ENCODE measurements at places on chromosomes 4 and X.
A peak's percentile ranks its signal among the peaks of the same experiment; 100 is the strongest.

DNA sequence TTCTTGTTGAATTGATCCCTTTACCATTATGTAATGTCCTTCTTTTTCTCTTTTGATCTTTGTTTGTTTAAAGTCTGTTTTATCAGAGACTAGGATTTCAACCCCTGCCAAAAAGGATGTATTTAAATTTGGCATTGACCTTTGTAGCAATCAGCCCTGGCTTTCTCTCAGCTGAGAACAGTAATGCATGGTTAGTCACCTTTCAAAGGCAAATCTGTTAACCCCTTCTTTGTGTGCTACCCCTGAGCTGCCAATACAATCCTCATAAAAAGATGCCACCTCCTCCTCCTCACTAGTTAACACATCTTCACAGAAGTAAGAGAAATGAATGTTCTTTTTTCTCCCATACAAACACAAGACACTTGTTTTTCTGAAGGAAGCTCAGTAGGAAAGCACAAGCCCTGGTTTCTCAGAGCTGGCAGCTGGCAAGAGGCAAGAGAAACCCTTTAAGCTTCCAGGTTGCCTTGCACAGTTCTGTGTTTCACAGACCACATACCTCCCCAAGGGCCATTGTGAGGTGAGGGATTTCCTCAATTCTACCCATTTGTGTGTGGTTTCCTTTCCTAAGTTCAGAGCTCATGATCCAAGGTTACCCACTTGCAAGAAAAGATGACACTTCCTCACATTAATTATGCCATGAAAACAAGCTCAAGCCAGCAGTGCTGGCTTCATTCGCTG is 122.6 kb downstream of the RCHY1 start:
- no peak for DNase-seq

GRCh38 chr4:71333368-71333767 is 5.5 kb upstream of the SLC4A4 start:
- no peak for DNase-seq

GRCh38 chr4:91092398-91092980 is 965.3 kb downstream of the CCSER1 start:
- no peak for DNase-seq

DNA sequence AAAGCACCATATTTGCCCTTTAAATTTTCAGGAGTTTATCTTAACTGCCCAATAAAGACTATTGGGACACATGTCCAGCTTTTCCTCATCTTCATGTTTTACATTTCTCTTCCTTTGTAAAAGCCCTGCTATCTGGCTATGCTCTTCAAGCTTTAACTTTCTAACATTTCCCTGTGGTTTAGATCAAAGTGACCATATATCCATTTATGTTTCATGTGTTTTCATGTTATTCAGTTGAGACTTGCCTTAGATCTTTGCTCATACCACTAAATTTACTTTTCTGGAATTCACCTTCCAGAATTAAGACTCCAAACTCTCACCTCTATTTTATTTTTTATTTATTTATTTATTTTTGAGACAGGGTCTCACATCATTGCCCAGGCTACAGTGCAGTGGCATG is 78.5 kb downstream of the EFHC2 start:
- DNase-seq = no peak

GRCh38 chr4:113969709-113970334 is 9.6 kb downstream of the ARSJ start:
- DNase-seq = no peak

DNA sequence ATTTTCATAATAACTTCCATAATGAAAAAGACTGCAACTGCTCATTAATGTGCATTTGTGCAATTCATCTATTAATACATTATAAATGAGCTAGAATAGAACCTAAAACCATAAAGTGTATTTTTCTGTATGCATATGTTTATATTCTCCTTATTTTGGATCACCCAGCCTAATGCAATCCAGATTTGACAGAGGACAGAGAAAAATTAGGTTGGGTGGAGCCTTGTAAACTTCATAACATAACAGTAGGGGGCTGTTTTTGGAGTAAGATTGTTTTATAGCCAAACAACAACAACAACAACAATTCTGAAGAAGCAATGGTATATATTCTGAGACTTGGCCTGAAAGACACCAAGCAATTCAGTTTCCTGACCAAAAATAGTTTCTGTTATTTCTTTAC is 615.3 kb upstream of the SLIT2 start:
- DNase-seq = no peak

DNA sequence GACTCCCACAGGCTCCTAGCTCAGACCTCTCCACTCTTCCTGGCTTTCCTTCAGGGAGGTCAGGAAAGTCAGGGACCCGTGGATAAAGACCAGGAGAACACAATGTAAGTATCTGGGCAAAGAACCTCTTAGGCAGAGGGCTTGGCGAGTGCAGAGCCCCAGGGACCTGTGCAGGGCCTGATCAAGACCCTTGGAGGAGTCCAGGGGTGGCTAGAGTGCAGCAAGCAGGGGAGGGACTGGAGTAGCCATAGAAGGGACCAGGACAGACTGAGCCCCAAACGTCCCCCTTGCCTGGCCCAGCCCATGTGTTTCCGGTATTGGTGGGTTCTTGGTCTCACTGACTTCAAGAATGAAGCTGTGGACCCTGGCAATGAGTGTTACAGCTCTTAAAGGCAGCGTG is 5.9 kb upstream of the TNIP2 start:
- DNase-seq = no peak

GRCh38 chr4:46506876-46507275 is 116.9 kb upstream of the GABRA2 start:
- no peak for DNase-seq

DNA sequence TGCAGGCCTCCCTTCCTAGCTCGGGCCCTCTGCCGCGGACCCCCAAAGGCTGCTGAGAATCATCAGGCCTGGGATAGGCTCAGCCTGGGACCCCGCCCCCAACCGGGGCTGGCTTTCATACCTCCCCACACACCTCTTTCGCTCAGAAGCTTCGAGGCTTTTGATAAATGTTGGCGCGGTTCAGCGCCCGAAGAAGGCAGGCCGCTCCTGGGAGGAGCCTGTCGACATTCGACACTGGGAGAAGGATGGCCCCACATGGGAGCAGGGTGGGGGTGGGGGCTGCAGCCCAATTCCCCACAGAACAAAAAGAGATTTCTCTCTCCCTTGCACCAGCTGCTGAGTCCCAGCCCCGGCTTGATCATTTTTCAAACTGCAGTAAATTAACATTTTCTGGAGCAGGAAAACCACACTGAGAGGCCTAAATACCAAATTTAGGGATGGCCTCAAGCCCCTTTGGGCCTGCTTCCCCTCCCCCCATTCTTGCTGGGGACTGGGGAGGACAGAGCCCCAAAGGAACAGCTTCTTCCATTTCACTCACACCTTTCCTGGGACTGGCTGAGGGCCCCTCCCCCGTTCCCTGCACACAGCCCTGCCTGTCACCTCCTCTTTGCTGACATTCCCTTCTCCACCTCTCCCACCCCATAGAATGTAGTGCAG is 112.9 kb upstream of the PJA1 start:
- DNase-seq = no peak

GRCh38 chr4:30770049-30770549 is 49.9 kb downstream of the PCDH7 start:
- no peak for DNase-seq

DNA sequence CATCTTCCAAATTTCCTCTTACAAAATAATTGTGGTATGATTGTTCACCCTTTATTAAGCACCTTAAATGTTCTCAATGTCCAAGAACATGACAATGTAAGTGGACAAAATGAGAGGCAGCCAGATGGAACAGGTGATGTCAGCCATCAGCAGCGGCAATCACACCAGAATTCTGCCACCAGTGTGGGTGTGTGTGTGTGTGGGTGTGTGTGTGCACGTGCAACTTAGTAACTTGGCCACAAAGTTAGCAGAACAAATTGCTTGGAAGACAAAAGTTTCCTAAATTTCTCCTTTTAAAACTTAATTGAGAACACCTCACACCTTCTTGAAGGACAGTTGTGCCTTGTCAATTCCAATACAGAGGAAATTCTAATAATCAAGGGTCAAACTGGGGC is 18.7 kb downstream of the LNX1 start:
- no peak for DNase-seq

- no peak for DNase-seq
These were observed 31.2 kb downstream of the PRDM8 start for GRCh38 chr4:80228460-80228859.

DNA sequence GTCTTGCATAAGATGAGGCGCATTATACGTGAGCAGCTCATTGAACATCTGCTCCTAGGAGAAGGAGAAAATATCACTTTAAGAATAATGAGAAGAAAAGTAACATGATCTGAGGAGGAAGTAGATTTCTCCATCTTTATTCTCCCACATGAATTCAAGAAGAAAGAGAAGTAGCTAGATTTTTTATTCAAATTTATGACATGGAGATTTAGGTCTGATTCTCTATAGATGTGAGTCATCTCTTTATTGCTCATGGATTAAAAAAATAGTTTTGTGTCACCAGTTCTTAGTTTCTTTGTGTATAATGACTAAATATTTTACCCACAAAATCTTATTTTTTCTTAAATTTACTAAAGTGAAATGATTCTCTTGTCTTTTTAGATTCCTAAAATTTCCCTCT is 40.4 kb downstream of the HPGDS start:
- DNase-seq = peak; percentile 66

DNA sequence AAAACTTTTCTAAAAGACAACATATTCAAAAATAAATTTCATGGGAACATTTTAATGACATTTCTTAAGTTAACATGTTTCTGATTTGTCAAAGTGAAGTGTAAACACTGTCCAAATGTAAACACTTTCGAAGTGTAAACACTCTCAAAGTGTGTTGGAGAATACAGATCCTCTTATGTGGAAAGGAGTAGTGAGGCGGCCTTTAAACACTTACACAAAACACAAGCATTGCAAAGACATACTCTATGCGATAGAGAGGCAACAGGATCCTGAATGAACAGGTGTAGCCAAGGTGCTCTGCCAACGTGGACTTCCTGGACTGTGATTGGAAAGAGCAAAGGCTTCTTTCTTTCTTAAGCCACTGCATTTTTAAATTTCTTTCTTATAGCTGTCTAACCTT is 62.7 kb upstream of the PGM2 start:
- DNase-seq = no peak

DNA sequence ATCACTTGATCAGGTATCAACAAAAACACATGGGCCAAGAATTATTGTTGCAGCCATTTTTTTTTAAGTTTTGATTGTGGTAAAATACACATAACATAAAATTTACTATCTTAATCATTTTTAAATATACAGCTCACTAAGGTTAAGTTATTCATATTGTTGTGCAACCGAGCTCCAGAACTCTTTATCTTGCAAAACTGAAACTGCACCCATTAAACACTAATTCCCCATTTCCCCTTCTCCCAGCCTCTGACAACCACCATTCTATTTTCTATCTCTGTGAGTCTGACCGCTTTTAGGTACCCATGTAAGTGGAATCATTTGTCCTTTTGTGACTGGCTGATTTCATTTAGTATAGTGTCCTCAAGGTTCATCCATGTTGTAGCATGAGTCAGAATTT is 126.2 kb upstream of the NDP start:
- peak; percentile 55 for DNase-seq

- no peak for DNase-seq
These were observed 60.1 kb downstream of the TSC22D3 start for GRCh38 chrX:107715331-107716117.

- no peak for DNase-seq
These were observed 6.6 kb downstream of the NKX1-1 start for GRCh38 chr4:1399508-1400190.

GRCh38 chr4:90845777-90846176 is 718.6 kb downstream of the CCSER1 start:
- no peak for DNase-seq

DNA sequence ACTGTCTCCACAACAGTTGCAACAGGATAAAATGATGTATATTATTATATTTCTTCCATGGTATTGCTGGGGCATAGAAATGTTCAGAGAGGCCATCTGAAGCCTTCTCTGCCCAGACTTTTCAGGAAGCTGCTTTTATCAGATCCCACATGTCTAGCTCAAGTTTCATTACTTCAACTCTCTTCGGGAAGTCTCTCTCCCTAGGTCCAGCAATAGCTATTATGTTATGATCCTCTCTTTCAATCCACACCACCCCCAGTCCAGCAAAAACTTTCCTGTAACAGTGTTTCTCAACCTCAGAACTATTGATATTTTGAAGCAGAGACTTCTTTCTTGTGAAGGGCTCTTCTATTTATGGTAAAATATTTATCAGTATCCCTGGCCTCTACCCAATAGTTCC is 44.9 kb downstream of the CXCL1 start:
- no peak for DNase-seq

DNA sequence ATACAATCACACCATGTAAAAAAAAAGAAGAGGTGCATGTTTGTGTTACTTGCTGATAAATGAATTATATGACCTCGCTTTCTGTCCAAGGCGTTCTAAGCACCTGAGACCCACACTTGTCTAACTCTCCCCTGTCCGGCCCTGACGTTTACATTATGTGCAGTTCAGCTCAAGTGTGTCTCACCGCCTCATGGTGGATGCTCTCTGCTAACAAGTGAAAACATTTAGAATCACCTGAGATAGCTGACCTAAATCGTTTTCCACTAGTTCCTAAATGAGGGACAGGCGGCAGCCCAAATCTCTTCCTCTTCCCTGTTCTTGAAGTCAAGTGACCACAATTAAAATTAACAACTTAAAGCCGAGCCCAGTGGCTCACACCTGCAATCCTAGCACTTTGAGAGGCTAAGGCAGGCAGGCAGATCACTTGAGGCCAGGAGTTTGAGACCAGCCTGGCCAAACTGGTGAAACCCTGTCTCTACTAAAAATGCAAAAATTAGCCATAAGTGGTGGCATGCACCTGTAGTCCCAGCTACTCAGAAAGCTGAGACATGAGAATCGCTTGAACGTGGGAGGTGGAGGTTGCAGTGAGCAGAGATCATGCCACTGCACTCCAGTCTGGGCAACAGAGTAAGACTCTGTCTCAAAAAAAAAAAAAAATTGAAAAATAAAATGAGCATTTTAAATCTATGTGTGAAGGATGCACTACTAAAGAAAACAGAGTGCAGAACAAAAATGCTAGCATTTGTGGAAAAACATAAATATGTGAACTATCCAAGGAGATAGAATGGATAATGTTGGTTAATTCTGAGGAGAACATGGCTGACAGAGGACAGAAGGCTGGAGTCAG is 3.9 kb upstream of the TIFA start:
- no peak for DNase-seq

- DNase-seq = peak; percentile 70
These were observed 33.4 kb downstream of the TAPT1 start for GRCh38 chr4:16192631-16193518.

GRCh38 chr4:47217291-47217690 is 185.9 kb downstream of the GABRB1 start:
- no peak for DNase-seq

DNA sequence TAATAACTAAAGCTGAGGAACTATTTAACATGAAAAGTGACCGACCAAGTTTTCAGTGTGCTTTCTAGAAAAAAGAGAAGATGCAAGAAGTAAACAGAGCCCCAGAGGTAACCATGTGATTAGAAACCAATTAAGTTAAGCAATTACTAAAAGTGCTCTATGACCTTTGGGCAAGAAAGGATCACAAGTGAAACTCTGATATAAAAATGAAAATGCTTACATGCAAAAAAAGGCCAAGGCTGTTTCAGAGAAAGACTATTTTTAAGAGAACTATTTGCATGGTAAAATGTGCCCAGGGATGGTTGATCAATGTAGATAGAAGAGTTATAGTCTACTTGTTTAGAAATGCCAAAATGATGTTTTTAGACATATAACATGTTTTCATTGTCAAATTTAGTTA is 22.0 kb downstream of the KLHL15 start:
- DNase-seq = no peak

GRCh38 chr4:90002441-90003062 is 107.9 kb downstream of the MMRN1 start:
- DNase-seq = no peak

GRCh38 chr4:114082348-114082747 is 102.9 kb upstream of the ARSJ start:
- DNase-seq = no peak
